ENCODE measurements at places on chromosomes 11 and 22.

DNA sequence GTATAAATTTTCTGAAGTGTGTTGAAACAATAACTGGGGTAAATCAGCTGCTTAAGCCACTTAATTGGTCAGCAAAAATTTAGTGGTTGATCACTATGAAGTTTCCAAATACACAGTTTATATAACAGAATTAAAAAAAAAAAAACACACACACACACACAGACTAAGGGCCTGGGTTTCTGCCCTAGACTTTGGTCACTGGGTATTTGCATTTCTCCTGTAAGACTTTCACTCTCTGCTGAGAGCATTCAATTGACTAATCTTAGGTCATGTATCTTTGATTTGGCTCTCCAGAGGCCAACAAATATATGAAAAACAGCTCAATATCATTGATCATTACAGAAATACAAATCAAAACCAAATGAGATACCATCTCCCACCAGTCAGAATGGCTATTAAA is 214.3 kb downstream of the KCNA4 start:
- no peak for DNase-seq

DNA sequence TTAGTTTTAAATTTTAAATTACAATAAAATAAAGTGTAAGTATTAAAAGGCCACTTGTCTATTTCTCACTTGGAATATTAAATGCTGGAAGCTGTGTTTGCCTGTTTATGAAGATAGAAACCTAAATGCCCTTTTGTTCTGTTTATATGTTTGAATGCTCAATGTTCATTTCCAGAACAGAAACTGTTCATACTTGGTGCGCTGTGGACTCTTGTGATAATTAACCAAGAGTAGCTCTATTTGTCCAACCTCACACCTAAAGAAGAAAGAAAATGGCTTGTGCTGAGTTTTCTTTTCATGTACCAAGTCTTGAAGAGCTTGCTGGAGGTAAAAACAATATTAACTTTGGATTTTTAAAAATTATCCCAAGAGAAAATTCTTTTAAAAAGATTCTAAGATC is 5.7 kb downstream of the C11orf54 start:
- no peak for DNase-seq

- DNase-seq = no peak
These were observed 28.1 kb downstream of the TSKU start for GRCh38 chr11:76811259-76811658.

DNA sequence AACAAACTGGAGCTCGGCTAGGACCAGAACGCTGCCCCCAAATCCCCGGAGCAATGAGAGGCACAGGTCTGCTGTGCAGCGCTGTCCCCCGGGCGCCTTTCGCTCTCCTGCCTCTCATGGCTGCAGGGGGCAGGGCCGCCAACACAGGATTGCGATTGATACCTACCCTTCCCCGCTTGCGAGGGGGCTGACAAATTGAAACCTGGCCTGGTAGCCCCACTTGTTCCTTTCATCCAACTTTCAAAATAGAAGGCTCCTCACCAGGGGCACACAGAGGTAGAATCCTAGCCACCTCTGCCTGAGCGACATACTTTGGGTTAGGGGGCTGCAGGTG is 642 bp upstream of the CASTOR1 start:
- DNase-seq = no peak
